GM23248 (cell line): ENCODE measurements at places on chromosomes 5 and 9. TPM values are rescaled to one million over a fixed set of nuclear protein-coding genes. Genes with fewer than 3 reads are reported as not detected.

The SLC2A6 gene
- polyA plus RNA-seq = 6.8 and 8.6 TPM in 2 replicates

DNA sequence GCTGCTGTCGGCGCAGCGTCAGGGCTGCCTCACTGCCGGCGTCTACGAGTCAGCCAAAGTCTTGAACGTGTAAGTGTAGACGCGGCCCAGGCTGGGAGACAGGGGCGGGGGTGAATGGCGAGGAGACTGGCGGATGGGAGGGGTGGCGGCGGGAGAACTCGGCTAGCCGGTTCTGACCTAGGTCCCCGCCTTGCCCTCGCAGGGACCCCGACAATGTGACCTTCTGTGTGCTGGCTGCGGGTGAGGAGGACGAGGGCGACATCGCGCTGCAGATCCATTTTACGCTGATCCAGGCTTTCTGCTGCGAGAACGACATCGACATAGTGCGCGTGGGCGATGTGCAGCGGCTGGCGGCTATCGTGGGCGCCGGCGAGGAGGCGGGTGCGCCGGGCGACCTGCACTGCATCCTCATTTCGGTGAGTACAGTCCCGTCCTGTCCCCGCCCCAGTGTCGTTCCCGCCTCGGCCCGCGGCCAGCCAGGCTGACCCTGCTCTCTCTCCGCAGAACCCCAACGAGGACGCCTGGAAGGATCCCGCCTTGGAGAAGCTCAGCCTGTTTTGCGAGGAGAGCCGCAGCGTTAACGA lies 745 bp downstream of the GADD45G start:
- H3K27me3 ChIP-seq = no peaks in the 10 kb centered on the region
- peak overlapping the region; percentile 63 for H3K4me3 ChIP-seq
- H3K27ac ChIP-seq = peak overlapping the region; percentile 58
- peaks cover 25% of the 10 kb centered on the region; the same call in 1 of the 2 replicates for H3K4me1 ChIP-seq
- DNase-seq = peak; percentile 89
- no peaks in the 10 kb centered on the region for H3K36me3 ChIP-seq

The AK6 gene
- 125 and 136 TPM in 2 replicates for polyA plus RNA-seq

DNA sequence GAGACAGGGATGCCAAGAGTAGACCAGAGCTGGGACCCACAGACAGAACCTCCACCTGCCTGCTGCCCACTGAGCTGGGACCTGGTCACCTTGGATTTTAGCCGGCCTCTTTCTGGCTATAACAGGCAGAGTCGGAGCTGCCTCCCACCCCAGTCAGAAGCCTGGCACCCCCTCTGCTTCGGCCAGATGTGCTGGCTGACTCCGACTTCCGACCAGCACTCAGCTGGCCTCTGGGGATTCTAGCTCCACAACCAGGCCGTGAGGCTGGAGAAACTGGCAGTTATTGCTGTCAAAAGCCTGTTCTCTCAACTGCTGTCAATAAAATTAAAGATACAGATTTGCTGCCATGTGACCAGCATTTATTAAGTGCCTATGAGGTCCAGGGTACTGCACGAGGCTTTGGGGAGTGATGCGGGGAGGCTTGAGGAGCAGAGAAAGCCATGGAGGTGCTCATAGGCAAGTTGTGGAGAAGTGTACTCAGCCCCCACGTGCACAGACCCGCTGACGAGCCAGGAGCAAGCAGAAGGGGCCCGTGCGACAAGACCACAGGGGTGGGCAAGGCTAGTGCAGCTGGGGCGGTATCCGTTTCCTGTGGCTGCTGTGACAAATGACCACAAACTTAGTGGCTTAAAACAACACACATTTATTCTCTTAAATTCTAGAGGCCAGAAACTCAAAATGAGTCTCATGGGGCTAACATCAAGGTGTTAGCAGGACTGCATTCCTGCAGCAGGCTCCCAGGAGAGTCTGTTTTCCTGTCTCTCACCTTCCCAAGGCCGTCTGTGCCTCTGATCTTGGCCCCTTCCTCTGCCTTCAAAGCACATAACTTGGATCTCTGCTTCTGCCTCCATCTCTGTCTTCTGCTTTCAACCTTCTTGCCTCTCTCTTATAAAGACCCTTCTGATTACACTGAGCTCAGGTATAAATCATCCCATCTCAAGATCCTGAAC lies 13.1 kb downstream of the GFI1B start:
- H3K27ac ChIP-seq = no peak overlapping the region
- no peak for DNase-seq
- H3K4me1 ChIP-seq = peaks cover 3% of the 10 kb centered on the region; the same call in 1 of the 2 replicates
- no peak overlapping the region for H3K4me3 ChIP-seq
- no peaks in the 10 kb centered on the region for H3K36me3 ChIP-seq

The IFNA5 gene
- polyA plus RNA-seq = not detected in 2 replicates

- H3K36me3 ChIP-seq = no peaks in the 10 kb centered on the region
These were observed 128.6 kb downstream of the SPATA31D1 start for GRCh38 chr9:82117026-82117811.

DNA sequence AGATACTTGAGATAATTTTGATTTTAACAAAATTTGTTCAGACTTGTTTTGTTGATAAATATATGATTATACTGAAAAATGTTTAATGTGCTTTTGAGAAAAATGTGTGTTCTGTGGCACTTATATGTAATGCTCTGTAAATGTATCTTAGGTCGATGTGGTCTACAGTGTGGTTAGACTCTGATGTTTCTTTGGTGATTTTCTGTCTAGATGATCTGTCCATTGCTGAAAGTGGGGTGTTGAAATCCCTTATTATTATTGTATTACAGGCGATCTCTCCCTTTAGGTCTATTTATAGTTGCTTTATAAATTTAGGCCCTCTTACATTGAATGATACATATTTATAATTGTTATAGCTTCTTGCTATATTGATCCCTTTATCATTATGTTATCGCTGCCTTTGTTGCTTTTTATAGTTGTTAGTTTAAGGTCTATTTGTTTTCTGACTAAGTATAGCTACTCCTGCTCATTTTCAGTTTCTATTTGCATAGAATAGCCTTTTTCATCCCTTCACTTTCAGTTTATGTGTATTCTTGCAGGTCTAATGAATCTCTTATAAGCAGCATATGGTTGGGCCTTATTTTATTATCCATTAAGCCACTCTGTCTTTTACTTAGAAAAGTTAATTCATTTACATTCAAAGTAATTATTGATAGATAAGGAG lies 124.3 kb downstream of the MRPS30 start:
- H3K36me3 ChIP-seq = no peaks in the 10 kb centered on the region
- no peak overlapping the region for H3K27ac ChIP-seq
